ENCODE measurements at places on chromosomes 1 and 21. TPM values are rescaled to one million over a fixed set of nuclear protein-coding genes. Genes with fewer than 3 reads are reported as not detected.

Gene ATAD3C
- 0.92 TPM for polyA plus RNA-seq

Gene LRRC71
- polyA plus RNA-seq, result 0.61 TPM

Gene DISP1
- polyA plus RNA-seq, result 2.6 TPM

Gene CFHR2
- not detected for polyA plus RNA-seq

Gene OR2T33
- polyA plus RNA-seq, result not detected

Gene RBM15
- polyA plus RNA-seq, result 2.1 TPM

Gene TCHH
- not detected for polyA plus RNA-seq

Gene TRIM67
- polyA plus RNA-seq, result 0.15 TPM

Gene ZSWIM5
- polyA plus RNA-seq, result 0.76 TPM
